Stimulated activated CD8-positive, alpha-beta memory T cell treated with anti-CD3 and anti-CD28 coated beads, Interleukin-12 subunit alpha, Interleukin-12 subunit beta, amount 100 ng/mL, for 1 hour (primary cell): ENCODE measurements at places on chromosomes 1 and 21.
A peak's percentile ranks its signal among the peaks of the same experiment; 100 is the strongest.

GRCh38 chr1:46596846-46597245, 7.2 kb downstream of the MKNK1 start:
- DNase-seq: no peak

- no peak for DNase-seq
These were observed 62.4 kb upstream of the WNT4 start for GRCh38 chr1:22204989-22205913.

DNA sequence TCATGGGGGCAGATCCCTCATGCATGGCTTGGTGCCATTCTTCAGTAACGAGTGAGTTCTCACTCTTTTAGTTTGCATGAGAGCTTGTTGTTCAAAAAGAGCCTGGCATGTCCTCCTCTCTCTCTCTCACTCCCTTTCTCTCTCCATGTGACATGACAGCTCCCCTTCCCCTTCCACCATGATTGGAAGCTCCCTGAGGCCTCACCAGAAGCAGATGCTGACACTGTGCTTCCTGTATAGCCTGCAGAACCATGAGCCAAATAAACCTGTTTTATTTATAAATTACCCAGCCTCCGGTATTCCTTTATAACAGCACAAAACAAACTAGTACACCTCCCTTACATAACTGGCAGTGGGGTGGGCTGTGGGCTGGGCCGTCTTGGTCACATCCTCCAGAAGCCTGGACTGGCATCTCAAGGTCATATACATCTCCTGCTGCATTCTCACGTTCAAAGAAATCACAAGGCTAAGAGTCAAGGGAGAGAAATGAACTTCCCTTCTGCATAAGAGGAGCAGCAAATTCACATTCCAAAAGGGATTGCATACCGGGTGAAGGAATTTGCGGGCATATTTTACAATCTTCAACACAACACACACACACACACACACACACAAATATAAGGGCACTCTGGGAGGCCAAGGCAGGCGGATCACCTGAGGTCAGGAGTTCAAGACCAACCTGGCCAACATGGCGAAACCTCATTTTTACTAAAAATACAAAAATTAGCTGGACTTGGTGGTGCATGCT, 2.3 kb upstream of the CCSAP start:
- DNase-seq: no peak

- DNase-seq: no peak
These were observed 19.9 kb upstream of the CLDN14 start for GRCh38 chr21:36499578-36500471.

GRCh38 chr1:1305300-1306069, 2.2 kb downstream of the ACAP3 start:
- DNase-seq: peak; percentile 61

DNA sequence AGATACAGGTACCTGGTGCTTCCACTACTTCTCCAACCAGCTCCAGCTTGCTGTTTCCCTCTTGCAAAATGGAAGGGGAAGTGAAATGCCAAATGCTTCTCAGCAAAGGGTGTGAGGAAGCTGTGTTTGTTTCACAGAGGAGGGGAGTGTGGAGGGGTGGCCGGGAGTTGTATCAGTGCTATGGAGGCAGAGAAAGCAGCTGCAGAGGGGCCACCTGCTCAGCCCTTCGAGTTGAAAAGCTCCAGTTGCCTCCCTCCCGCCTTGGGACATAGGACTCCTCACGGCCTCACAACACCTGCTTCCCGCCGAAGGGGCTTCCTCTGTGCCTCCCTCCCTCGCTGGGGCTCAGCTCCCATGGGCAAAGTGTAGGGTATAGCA, 12.1 kb upstream of the LINGO4 start:
- DNase-seq: no peak

GRCh38 chr1:184210862-184211261, 159.3 kb downstream of the TSEN15 start:
- no peak for DNase-seq

DNA sequence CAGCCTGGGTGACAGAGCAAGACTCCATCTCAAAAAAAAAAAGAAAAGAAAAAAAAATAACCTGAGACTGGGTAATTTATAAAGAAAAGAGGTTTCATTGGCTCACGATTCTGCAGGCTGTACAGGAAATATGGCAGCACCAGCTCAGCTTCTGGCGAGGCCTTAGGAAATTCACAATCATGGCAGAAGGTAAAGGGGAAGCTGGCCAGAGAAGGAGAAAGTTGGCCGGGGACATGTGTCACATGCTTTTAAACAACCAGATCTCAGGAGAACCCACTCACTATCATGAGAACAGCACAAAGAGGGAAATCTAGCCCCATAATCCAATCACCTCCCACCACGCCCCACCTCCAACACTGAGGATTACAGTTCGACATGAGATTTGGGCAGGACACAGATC, 125.3 kb downstream of the DISP1 start:
- DNase-seq: no peak

- no peak for DNase-seq
These were observed 25.0 kb downstream of the LRRN2 start for GRCh38 chr1:204660509-204660908.

DNA sequence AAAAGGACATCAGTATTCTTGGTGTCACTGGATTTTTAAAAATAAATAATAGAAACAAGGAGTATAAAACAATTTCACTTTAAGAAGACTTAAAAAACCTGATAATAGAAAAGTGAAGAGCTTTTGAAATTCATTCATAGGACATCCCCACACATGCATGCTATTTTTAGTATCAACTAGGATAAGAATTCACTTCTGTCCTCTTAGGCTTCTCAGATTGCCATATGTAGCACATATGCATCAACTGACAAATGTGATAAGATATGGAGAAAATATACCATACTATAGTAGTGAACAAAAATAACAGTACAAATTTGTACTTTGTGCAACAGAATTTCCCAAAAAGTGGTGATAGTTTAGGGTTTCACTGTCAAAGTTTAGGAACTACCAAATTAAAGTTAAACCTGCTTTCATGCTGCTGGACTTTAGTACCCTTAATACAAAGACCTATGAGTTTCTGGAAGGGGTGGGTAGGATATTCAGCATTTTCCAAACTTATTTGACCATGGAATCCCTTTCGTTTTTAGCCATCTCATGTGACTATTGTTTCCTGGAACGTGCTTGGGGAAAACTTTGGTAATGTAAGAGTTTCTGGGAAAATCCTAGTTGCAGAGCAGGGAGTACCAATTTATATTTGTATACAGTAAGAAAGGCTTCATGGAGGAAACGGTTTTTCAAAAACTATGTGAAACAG, 19.8 kb downstream of the RPRD2 start:
- DNase-seq: no peak

DNA sequence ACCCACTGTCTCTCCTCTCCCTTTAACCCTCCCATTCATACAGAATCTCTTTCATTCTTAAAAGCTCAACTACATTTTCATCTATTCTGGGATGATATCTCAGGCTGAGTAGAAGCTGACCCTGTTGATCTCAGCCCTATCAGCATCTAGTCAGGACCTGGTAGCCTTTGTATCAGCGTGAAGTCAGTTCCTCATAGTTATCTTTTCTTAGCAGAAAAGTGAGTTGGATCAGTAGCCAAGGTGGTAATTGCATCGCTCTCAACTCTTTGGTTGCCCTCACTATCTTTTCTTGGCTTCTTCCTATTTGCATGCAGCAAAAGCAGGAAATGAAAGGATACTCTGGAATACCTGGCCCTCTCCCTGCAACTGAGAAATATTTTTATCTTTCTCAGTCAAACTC, 13.6 kb upstream of the GOLT1A start:
- no peak for DNase-seq

GRCh38 chr1:109543283-109543987, 3.8 kb downstream of the GPR61 start:
- DNase-seq: no peak

DNA sequence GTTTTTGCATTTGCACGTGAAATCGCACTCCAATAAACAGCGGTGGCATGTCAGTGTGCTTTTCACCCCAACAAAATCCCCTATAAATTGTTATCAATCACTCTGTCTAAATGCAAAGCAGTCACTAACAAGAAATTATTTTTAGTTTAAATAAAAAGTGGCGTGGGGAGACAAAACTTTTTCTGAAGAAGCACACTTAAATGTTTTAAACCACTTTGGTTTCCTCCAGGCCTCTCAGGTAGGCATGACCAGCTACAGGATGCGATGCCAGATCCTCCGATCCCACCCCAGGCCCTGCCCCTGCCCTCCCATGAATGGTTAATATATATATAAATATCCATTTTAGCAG, 3.6 kb downstream of the FMO1 start:
- DNase-seq: no peak

GRCh38 chr21:36606287-36606982, 92.5 kb upstream of the SIM2 start:
- no peak for DNase-seq

DNA sequence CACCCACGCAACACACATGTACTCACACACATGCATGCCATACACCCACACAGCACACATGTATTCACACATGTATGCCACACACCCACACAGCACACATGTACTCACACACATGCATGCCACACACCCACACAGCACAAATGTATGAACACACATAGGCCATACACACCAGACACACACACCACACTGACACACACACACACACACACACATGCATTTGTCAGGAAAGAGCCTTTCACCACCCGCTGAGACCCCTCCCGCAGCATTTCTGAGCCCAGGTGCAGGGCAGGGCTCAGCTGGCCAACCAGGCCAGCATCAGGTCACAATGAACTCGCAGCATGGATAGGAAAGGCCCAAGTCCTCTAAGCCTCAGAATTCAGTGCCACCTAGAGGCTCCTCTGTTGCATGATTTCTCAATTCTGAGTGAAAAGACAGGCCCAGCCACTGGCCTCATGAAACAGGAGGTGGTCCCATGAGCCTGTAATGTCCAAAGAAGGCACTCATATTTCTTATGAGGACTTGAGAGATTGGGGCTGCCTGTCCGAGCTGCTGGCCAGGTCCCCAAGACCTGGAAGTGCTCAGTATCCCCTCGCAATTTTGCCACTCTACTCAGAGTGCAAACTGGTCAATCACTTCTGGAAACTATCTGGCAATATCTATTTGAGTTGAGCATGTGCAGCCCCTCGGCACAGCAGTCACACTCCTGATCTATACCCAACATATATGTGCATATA, 57.3 kb downstream of the PSMG1 start:
- no peak for DNase-seq

DNA sequence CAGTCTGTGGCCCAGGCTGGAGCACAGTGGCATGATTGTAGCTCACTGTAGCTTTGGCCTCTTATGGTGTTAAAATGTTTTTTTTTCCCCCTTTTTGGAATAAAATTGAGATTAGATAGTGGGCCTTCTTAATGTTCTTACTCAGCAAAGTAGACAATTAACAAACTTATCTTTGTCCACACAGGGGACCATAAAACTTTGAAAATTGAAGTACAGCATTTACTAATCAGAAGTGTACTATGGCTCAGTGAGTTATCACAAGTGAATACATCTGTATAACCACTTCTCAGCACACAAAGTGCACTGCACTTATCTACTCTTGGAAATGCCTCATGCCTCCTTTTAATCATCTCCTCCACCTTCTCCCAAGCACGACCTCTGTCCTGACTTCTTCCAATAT, 218.9 kb downstream of the PRDM2 start:
- no peak for DNase-seq

- no peak for DNase-seq
These were observed 205.2 kb downstream of the MATN1 start for GRCh38 chr1:30518186-30518585.

DNA sequence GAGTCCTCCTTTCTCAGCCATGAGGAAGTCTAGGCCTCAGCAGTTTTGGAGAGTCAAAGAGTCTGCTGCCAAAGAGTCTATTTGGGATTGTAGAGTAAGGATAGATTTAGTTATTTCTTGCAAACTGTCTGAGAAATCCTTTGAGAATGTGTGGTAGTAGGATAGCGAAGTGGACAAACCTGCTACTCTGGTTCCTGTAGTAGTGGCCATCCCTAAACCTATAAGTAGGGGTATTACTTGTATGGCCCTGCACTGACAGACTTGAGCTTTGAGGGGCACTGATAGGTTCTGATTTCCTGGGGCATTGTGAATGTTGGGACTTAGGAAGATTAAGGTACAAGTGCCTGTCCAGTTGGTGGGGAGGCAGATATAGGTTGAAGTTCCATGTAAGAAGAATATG, 115.9 kb upstream of the SGIP1 start:
- DNase-seq: no peak

GRCh38 chr1:215567491-215568298, 591 bp downstream of the KCTD3 start:
- no peak for DNase-seq

DNA sequence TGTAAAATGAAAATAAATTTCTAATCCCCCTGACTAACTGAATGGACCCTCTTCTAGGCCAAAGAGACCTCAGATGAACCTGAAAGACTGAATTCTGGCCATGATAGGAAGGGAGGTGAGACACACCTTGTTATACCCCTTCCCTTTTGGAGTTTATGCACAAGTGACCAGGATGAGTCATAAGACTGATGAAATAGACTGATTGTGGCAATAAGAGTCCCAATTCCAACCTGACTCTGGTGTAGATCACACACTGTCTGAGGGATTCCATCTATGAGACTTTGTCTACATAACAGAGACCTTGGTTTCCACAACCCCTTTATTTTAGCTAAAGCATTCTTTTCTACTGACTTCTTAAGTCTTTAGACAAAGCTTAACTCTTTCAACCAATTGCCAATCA, 13.5 kb upstream of the OR2G2 start:
- no peak for DNase-seq

DNA sequence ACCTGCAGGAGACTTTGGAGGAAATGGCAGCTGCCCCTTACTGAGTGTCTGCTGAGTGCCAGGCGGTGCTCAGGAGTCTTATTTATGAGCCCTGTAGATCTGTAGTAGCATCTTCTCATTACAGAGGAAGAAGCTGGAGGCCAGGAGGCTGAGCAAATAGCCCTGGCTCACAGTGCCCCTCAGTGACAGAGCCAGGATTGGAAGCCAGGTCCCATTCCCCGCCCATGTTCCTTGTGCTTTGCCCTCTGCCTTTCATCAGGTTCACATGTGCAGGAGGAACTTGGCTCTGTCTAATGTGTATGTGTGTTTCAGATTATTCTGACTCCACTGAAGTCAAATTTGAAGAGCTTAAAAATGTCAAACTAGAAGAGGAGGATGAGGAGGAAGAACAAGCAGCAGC, 21.2 kb downstream of the KDM4A start:
- DNase-seq: no peak

DNA sequence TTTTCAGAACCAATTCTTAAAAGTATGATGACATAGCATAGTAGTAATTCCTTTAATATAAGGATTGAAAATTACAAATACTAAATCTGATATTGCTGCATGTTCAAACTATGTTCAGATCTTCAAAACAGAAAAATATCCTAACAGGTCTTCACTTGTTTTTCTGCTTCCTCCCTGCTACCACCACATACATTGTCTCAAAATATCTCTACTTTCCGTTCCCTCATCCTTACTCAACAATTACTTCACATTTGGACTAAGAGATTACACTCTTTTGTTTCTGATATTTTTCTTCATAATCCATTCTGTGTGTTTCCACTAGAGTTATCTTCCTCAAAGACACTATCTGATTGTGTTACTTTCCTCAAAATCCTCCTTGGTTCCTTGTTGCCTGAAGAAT, 125.1 kb downstream of the NEK7 start:
- DNase-seq: no peak

GRCh38 chr1:238177960-238178645, 287.4 kb upstream of the ZP4 start:
- no peak for DNase-seq

GRCh38 chr1:940107-941014, 16.6 kb downstream of the SAMD11 start:
- no peak for DNase-seq
